Spinal cord (tissue), 10 donors: ENCODE measurements at places on chromosomes 5 and 9.

DNA sequence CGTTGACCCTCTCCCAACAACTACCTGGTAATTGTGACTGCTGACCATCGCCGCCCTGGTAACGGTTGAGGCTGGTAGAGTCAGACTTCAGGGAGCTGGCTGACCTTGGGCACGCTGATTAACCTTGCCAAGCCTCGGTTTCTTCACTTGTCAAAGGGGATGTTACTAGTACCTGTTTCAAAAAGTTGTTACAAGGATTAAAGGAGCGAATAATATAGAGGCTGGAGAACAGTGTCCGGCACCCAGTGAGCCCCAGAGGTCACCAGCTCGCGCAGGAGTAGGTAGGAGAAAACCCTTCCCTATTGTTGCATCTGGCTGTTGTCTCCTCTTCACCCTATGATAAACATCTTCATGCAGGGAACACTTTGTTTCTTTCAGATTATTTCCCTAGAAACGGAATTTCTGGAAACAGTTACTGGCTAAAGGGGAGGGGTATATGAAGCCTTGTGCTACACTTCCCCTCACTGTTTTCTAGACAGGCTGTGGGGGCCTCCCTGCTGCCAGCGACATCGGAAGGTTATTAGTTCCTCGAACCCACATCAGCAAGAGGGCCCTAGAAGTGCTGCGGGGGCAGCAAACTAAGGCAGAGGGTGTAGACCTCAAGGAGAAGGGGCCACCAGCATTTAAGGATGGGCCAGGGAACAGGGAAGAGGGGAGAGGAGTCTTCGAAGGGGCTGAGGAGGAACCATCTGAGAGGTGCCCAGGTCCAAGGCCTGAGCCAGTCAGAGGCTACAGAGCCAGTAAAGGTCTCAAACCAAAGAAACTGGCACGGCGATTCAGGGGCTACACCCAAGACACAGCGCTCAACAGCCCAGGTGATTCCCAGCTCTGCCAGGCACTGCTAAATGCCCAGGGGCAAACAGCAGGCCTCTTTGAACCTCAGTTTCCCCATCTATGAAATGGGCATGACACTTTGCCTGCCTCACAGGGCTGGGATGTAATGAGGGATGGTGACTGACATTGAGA lies 37.6 kb downstream of the HRH2 start:
- no peak overlapping the region for H3K4me3 ChIP-seq
- peaks cover 5% of the 10 kb centered on the region for H3K36me3 ChIP-seq
- H3K4me1 ChIP-seq: peaks cover 50% of the 10 kb centered on the region
- no peaks in the 10 kb centered on the region for H3K27me3 ChIP-seq
- no peak overlapping the region for H3K27ac ChIP-seq

GRCh38 chr5:138662599-138662998 lies 87.4 kb upstream of the HSPA9 start:
- H3K36me3 ChIP-seq: no peaks in the 10 kb centered on the region
- peaks cover 42% of the 10 kb centered on the region for H3K4me1 ChIP-seq
- no peak overlapping the region for H3K27ac ChIP-seq
- no peaks in the 10 kb centered on the region for H3K27me3 ChIP-seq

DNA sequence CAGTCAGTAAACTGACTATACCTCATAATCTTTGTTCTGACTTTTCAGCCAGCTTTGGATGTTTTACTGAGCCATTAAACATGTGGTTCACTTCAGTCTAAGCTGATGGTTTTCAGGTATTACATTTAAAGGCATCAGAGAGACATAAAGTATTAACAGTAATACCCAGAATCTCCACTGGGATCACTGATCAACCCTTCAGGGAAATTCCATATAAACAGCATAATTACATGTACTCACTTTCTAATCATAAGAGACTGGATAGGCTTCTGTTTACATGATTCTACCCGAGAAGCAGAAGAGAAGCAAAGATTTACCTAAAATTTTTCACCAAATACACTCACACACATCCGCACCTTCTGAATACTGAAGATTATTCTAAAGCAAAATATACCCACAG lies 186.7 kb upstream of the FREM1 start:
- no peaks in the 10 kb centered on the region for H3K27me3 ChIP-seq
- no peak overlapping the region for H3K4me3 ChIP-seq
- H3K27ac ChIP-seq: no peak overlapping the region
- DNase-seq: peak; percentile 9
- no peaks in the 10 kb centered on the region for H3K36me3 ChIP-seq

GRCh38 chr9:33265211-33265865 lies 489 bp downstream of the CHMP5 start:
- H3K4me3 ChIP-seq: peak overlapping the region; percentile 90
- DNase-seq: peak; percentile 5
- H3K27ac ChIP-seq: peak overlapping the region; percentile 45

- H3K4me1 ChIP-seq: peaks cover 19% of the 10 kb centered on the region
- no peak overlapping the region for H3K27ac ChIP-seq
- H3K36me3 ChIP-seq: no peaks in the 10 kb centered on the region
- peaks cover 22% of the 10 kb centered on the region for H3K27me3 ChIP-seq
- no peak overlapping the region for H3K4me3 ChIP-seq
Measured at GRCh38 chr5:173293817-173294672, 34.2 kb downstream of the STC2 start.

DNA sequence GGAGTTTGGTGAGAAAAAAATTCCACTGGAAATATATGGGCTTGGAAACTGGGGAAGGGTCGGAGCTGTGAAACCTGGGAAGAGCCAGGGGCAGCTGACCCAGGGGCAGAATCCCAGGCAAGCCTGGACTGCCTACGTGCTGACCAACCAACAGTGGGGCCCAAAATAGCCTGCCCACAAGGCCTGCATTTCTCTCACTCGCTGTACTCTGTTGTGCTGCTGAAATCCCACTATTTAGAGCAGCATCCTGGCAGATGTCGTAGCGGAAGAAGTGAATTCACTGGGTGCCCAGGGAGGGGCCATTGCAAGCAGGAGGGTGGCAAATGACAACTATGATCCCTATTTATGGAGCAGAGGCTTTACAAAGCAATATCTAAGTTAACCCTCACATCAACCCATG lies 9.5 kb downstream of the GDNF start:
- peaks cover 43% of the 10 kb centered on the region for H3K27me3 ChIP-seq
- no peaks in the 10 kb centered on the region for H3K36me3 ChIP-seq
- DNase-seq: no peak

- H3K27ac ChIP-seq: no peak overlapping the region
- no peaks in the 10 kb centered on the region for H3K27me3 ChIP-seq
- H3K4me1 ChIP-seq: peaks cover 8% of the 10 kb centered on the region
Measured at GRCh38 chr9:124308606-124309491, 51.1 kb downstream of the NEK6 start.

DNA sequence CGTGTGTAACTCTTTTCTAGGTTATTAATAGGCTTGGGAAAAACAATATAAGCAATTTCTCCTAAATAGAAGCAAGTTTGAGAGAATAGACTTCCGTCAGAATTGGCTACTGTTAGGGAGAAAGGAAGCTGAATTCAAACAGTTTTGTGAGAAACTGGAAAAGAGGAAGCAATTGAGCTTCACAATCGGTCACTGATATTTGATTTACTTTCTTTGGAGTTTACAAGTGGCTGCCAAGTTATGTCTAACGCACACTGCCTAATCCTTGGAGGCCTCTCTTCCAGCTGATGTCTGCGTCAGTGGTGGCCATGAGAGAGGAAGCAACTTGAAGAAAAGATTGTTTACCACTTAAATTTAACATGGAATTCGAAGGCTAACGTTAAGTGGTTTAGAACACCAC lies 319.5 kb downstream of the ADGRV1 start:
- no peak overlapping the region for H3K4me3 ChIP-seq
- H3K4me1 ChIP-seq: no peaks in the 10 kb centered on the region
- no peak for DNase-seq
- H3K27ac ChIP-seq: no peak overlapping the region

GRCh38 chr5:112973036-112973435 lies 3.6 kb upstream of the DCP2 start:
- DNase-seq: no peak
- H3K4me1 ChIP-seq: peaks cover 10% of the 10 kb centered on the region
- H3K4me3 ChIP-seq: no peak overlapping the region
- H3K27me3 ChIP-seq: no peaks in the 10 kb centered on the region
- H3K27ac ChIP-seq: no peak overlapping the region

GRCh38 chr5:4646715-4647375 lies 493.3 kb upstream of the ADAMTS16 start:
- H3K27ac ChIP-seq: no peak overlapping the region
- no peaks in the 10 kb centered on the region for H3K36me3 ChIP-seq
- H3K27me3 ChIP-seq: no peaks in the 10 kb centered on the region
- H3K4me1 ChIP-seq: no peaks in the 10 kb centered on the region

DNA sequence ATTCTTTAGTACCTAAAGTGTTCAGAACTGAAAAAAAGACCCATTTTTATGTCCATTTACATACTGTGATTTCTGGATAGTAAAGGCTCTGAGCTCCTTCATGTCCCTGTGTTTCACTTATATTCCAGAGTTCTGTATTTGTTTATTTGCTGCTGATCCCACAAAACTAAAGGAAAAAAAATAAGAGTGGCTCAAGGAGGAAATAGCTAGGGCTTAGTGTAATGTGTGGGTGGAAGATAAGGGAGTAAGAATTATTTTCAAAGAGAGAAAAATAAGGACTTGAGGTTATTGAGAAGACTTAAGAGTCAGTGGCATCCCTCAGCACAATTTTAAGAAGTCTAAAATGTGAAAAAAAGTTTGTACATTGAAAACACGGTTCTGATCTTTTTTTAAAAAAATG lies 46.0 kb downstream of the ENTREP1 start:
- DNase-seq: no peak
- no peak overlapping the region for H3K27ac ChIP-seq
- no peaks in the 10 kb centered on the region for H3K36me3 ChIP-seq

- H3K4me1 ChIP-seq: no peaks in the 10 kb centered on the region
- no peak overlapping the region for H3K4me3 ChIP-seq
- no peaks in the 10 kb centered on the region for H3K36me3 ChIP-seq
- H3K27ac ChIP-seq: no peak overlapping the region
Measured at GRCh38 chr5:61755726-61756222, 423.7 kb downstream of the ZSWIM6 start.

DNA sequence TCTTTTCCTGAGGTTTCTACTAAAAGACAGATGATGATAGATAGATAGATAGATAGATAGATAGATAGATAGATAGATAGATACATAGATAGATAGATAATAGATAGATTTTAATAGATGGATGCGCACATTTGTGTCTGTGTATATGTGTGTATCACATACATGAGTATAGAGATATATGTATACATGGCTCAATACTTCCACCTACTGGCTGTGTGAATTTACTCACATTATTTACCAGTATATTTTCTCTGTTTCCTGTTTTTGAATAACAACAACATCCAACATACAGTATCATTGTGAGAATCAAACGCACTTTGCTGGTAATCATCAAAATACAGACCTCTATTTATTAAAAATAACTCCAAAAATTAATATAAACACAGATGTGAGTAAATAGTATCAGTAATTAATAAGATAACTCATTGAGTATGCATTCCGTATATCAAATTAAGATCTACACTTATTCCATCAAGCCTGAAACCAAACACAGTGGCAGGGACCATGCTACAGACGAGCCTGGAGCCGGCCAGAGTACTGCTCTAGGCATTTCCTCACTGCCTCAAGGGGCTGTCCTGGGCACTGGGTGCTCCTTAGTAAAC lies 338.0 kb downstream of the SEMA5A start:
- no peaks in the 10 kb centered on the region for H3K27me3 ChIP-seq
- H3K4me3 ChIP-seq: no peak overlapping the region
- no peaks in the 10 kb centered on the region for H3K36me3 ChIP-seq
- no peak for DNase-seq
- H3K27ac ChIP-seq: no peak overlapping the region

GRCh38 chr5:142478113-142478512 lies 153.3 kb upstream of the SPRY4 start:
- no peak overlapping the region for H3K27ac ChIP-seq
- peaks cover 3% of the 10 kb centered on the region for H3K4me1 ChIP-seq
- no peaks in the 10 kb centered on the region for H3K27me3 ChIP-seq
- no peak overlapping the region for H3K4me3 ChIP-seq
- H3K36me3 ChIP-seq: no peaks in the 10 kb centered on the region

DNA sequence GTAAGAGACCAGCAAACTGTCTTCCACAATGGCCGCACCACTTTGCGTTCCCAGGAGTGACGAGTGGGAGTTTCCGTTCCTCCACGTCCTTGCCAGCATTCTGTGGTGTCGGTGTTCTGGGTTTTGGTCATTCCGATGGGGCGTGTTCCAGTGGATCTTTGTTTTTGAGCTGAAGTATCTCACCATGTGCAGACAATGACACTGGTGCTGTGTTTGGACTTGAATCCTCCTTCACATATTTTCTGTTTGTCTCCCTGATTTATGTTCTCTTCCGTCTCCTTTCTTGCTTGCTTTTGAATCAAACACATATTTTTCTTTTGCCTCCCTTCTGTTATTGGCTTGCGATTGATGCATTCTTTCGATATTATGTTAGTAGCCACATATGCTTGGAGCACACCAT lies 60.8 kb upstream of the IRX4 start:
- H3K27ac ChIP-seq: no peak overlapping the region
- peaks cover 7% of the 10 kb centered on the region for H3K27me3 ChIP-seq
- no peak overlapping the region for H3K4me3 ChIP-seq
- no peaks in the 10 kb centered on the region for H3K36me3 ChIP-seq

DNA sequence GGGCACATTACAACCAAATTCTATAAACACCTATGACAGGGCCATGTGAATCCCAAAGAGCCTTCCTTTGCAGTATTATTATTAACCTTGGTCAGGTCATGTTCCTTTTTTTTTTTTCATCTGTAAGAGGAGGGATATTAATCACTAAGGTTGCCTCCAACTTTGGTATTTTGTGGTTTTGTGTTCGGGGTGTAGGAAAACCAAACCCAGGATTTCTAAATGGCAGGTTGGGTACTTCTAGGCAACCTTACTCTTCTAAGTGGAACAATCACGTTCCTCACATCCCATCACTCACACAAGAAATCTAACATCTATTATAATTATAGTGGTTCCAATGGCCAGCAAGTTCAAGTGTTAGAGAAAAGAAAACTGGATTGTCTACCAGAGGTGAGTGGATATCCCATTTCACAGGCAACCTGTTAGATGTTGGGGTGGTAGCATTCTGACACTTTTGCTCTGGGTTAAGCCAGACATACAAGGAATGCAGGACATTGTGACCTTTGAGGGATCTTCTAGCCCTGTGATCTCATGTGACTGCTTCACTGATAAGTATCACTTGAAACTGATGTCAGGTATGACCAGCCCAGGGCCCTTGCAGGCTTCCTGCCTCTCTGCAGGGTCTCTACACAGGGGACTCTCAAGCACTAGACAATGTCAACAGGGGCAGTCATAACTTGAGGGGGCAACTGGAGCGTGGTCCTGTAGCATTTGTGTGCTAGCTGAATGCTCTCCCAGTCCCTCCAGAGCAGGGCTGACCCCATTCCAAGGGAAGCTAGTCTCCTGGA lies 126.2 kb upstream of the VLDLR start:
- no peak overlapping the region for H3K4me3 ChIP-seq
- H3K27ac ChIP-seq: no peak overlapping the region
- no peak for DNase-seq
- H3K27me3 ChIP-seq: no peaks in the 10 kb centered on the region
- H3K36me3 ChIP-seq: no peaks in the 10 kb centered on the region

DNA sequence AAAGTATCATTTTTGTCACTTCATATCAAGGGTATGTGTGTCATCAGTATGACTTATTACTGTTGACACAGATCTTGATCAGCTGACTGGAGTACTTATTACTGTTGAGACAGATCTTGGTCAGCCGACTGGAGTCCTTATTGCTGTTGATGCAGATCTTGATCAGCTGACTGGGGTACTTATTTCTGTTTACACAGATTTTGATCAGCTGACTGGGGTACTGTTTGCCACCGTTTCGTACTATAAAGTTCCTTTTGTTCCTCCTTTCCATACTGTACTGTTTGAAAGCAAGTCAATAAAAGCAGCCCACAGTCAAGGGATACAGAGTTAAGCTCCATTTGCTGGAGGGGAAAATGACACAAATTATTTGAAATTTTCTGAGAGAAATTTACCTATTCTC lies 347.3 kb downstream of the CDH12 start:
- no peak overlapping the region for H3K4me3 ChIP-seq
- H3K27me3 ChIP-seq: no peaks in the 10 kb centered on the region
- DNase-seq: no peak
- H3K36me3 ChIP-seq: no peaks in the 10 kb centered on the region
